WERI-Rb-1 (cell line): ENCODE measurements at places on chromosomes 6 and 20.

- DNase-seq = no peak
Measured at GRCh38 chr6:90805619-90806155, 218.8 kb upstream of the MAP3K7 start.

DNA sequence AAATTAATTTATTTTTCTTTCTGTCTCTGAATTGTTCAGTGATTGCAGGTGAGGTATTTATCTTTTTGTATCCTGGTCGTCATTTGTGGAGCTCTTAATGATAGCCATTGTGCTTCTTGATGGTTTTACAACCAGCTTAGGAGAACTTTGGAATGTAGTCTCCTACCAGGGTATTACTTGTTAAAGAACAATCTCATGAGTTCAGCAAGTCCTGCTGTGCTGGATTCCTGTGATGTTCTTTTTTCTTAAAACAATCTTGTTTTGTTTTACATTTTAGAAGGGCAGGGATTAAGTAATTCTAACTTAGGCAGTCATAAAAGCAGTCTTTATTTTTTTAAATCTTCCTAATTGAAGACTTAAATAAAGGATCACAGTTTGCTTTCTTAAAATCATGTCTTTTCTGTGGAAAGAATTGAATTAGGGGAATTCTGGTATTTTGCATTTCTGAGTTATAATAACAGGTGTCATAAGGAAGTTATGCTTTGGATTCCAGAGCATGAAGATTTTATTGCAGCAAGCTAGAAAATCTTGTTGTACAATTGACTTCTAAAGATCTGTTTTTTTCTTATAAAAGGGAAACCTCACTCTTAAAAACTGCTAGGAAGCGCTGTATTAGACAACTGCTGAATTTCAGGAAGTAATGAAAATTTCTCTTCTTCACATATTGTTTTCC is 23.7 kb downstream of the RIOK1 start:
- DNase-seq = no peak

GRCh38 chr20:54570561-54570960 is 95.2 kb downstream of the DOK5 start:
- DNase-seq = no peak

- peak; percentile 24 for DNase-seq
Measured at GRCh38 chr6:91653076-91653723, 1066.3 kb upstream of the MAP3K7 start.

GRCh38 chr6:116127771-116128493 is 2.0 kb upstream of the COL10A1 start:
- DNase-seq = no peak
